Stimulated activated CD4-positive, alpha-beta T cell treated with anti-CD3 and anti-CD28 coated beads, Interleukin-1b, Interleukin-23, amount 100 ng/mL, for 48 hours (primary cell): ENCODE measurements at places on chromosomes 4 and X.

DNA sequence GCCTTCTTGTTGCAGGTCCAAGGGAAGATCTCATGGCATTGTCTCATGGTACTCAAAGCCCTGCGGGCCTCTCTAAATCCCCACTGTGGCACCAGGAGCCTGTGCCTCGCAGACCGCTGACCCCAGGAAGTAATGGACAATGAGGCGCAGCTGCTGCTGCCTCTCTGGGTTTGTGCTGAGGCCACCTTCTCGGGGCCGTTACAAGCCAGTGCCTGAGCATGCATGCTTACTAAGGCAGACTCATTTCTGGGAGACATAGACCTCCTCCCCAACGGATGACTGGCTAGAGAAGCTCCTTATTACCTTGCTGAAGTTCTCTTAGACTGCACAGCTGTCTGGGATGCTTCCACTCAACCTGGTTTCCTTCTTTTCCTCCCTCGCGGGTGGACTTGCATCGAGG is 1.3 kb downstream of the BDH2 start:
- no peak for DNase-seq

DNA sequence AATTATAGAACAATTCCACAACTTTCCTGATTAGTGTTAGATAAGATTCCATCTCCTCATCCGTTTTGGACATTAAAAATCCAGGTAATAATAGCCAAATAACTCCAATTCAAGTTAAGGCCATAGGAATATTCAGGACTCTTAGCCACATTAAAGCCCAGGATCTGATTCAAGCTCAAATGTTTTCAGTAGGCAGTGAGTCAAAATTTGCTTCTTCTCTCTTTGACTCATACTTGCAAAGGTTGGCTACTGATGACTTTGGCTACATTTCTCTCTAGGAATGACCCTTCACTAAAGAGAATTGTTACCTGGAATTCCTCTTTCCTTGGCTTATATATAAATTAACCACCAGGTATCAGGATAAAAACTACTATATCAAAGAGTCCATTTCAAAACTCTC is 354.9 kb upstream of the HS3ST1 start:
- DNase-seq: no peak

DNA sequence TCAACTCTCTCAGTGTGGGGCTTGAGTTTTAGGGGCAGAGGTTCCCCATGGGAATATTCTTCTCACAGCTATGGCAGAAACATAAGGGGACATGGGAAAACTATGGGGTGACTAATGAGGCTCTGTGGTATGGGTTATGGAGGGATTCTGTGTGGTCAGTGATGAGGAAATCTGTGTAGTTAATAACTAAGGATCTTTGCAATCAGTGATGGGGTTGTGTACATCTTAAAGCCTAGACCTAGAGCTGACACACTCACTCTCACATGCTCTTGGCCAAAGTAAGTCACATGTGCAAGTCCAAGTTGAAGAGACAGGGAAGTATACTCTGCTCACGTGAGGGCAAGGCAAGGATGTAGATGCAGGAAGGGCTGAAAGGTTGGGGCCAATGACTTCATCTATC is 86.4 kb upstream of the UXT start:
- no peak for DNase-seq

GRCh38 chr4:55733932-55734331 is 85.7 kb upstream of the EXOC1L start:
- DNase-seq: no peak

- no peak for DNase-seq
These were observed 69.0 kb upstream of the IQCM start for GRCh38 chr4:149884529-149885181.

- DNase-seq: no peak
These were observed 42.0 kb downstream of the LGI2 start for GRCh38 chr4:24988776-24989175.

GRCh38 chrX:105052926-105053325 is 167.6 kb downstream of the TEX13A start:
- no peak for DNase-seq

GRCh38 chr4:34196375-34196774 is 2047.9 kb downstream of the ARAP2 start:
- no peak for DNase-seq

DNA sequence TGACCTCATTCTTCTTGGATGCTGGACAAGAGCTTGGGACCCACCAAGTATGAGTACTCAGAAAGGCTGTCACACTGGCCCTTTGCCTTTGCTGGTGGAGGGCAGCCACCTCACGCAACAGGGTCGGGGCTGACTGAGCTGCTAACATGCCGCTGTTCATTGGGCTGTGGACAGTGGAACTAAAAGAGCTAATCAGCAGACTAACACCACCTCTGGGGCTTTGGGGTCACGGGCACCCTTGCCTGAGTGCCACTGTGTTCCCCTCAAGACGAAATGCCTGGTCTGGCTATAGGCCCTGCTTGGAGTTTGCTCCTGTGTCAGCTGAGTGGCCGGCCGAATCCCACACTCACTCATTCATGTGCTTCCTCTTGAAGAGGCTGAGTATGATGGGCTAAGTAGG is 559.6 kb downstream of the SPRY1 start:
- no peak for DNase-seq

- DNase-seq: no peak
These were observed 14.2 kb upstream of the OSTC start for GRCh38 chr4:108636246-108636645.
